CD4-positive, alpha-beta T cell treated with Interleukin-4 for 1 hour (primary cell): ENCODE measurements at places on chromosomes 5 and 9.

DNA sequence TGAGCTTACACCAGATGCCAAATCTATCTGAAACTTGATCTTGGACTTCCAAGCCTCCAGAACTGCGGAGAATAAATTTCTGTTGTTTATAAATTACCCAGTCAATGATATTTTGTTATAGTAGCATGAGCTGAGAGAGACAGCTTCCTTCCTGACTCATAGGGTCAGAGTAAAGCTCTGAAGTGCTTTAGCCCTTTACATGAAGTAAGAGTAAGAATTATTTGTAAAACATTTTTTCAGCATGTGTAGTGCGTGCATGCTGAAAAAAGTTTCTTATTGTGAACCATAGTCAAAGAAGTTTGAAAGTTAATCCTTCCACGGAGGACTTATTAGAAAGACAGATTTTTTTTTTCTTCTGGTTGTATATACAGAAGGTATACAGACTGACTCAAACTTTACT is 172.4 kb downstream of the DMRT2 start:
- DNase-seq = no peak

DNA sequence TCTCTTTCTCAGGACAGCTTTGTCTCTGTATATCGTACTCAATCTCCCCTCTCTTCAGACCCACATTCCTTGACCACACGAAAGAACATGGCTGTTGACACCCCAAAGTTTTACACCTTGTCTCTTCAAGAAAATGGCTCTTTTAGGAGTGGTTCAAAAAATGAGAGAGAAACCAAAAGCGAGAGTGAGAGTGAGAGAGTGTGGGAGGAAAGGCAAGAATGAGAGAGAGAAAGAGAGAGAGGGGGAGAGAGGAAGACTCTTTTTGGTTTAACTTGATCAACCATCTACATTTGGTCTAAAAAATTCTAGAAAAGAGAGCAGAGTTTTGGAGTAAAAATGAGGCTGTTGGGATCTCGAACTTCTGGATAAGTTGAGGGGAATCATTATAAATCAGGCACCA is 581.8 kb upstream of the WWC1 start:
- DNase-seq = no peak

GRCh38 chr5:68077349-68077894 is 138.1 kb upstream of the PIK3R1 start:
- no peak for DNase-seq

- DNase-seq = no peak
Observed at GRCh38 chr5:40630126-40630525, 49.6 kb upstream of the PTGER4 start.

DNA sequence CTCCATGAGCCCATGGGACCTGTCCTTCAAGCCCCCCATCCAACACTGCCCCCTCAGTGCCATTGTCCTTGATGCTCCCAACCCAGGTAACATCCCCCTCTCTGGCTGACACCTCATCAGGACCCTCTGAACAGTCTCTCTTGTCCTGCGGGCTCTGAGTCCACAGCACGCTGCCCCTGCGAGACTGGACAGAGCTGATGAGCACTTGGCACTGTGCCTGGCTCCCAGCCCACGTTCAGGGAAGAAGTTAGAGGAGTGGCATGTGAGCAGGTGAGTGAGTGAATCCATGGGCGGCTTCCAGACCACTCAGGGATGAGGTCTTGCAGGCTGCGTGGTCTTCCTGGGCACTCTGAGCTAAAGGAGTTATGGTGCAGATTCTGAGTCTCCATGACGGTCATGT is 70.7 kb downstream of the PAX5 start:
- no peak for DNase-seq

GRCh38 chr5:115487168-115487567 is 57.4 kb downstream of the FEM1C start:
- DNase-seq = no peak

- DNase-seq = no peak
Observed at GRCh38 chr5:35903631-35904203, 34.7 kb downstream of the CAPSL start.

GRCh38 chr9:136765041-136765440 is 723 bp upstream of the LCN15 start:
- no peak for DNase-seq

- DNase-seq = no peak
Observed at GRCh38 chr5:32642276-32643002, 57.1 kb downstream of the SUB1 start.

DNA sequence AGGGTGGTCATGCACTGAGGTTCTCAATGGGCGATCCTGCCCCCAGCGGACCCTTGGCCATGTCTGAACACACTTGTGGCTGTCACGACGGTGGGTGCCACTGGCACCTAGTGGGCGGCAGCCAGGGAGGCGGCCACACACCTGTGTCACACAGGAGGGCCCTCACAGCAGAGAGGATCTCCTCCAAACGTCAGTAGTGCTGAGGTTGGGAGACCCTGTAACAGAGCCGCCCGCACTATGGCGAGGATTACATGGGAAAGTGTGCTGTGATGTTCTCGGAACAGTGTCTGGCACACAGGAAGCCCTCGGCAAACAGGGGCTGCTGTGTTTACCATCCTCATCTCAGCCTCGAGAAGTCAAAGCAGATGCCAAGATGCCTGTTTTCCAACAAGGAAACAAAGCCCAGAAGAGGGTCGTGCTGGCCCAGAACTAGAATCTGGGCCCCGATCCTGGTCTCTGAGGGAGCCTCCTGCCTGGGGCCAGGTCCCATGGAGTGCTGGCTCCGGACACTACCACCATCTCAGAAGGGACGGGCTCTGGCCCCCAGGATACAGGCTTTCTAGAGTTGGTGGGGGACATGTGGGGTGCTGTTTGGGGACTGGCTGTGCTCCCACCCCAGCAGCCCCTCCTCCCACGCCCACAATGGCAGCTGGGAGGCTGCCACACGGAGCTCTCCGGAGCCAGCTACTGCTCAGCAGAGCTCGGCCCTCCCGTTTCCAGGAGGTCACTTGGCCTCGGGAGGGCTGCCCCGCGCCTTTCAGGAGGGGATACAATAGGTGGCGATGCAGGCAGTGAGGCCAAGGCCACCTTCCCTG is 48.2 kb downstream of the DBH start:
- peak; percentile 16 for DNase-seq

GRCh38 chr5:44875661-44876605 is 67.2 kb downstream of the MRPS30 start:
- DNase-seq = peak; percentile 8

GRCh38 chr9:35829084-35829763 is at the start of gene TMEM8B:
TSS of gene TMEM8B (plus strand) at chr9:35829228. CDS start at chr9:35829448, 220 bp downstream.
- peak; percentile 93 for DNase-seq

- no peak for DNase-seq
Observed at GRCh38 chr5:90017239-90017638, 392.3 kb downstream of the CETN3 start.

GRCh38 chr5:73603998-73604397 is 22.0 kb upstream of the ARHGEF28 start:
- DNase-seq = no peak

GRCh38 chr5:32645246-32645645 is 59.9 kb downstream of the SUB1 start:
- no peak for DNase-seq

- no peak for DNase-seq
Observed at GRCh38 chr5:133763744-133764143, 151.4 kb upstream of the FSTL4 start.

DNA sequence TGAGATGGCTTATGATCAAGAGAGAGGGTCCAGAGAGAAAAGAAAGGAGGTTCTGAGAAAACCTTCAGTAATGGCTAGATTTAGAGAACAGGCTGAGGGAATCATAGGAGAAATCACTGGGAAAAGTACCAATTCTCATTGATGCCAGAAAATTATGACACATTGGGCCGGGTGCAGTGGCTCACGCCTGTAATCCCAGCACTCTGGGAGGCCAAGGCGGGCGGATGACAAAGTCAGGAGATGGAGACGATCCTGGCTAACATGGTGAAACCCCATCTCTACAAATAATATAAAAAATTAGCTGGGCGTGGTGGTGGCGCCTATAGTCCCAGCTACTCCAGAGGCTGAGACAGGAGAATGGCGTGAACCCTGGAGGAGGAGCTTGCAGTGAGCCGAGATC is 29.5 kb upstream of the PLIN2 start:
- no peak for DNase-seq

DNA sequence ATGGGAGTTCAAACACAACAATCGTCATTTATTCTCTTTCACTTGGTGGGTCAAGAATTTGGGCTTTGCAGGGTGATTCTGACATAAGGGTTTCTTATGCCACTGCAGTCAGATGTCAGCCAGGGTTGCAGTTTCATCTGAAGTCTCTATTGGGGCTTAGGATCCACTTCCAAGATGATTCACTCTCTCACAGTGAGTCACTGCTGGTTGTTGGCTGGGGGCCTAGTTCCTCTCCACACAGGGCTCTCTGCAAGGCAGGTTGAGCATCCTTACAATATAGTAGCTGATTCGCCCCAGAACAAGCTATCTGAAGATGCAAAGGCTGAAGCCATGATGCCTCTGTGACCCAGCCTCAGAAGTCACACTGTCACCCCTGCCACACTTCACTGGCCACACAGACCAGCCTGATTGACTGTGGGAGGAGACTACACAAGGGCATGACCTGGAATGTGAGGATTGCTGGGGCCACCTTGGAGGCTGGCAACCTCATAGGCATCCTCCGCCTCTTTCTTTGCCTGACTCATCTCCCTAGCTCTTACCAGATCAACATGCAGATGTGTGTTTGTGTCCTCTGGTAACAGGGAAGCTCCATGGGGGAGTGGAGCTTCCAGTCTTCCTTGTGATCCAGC is 4.5 kb upstream of the CARD19 start:
- no peak for DNase-seq

DNA sequence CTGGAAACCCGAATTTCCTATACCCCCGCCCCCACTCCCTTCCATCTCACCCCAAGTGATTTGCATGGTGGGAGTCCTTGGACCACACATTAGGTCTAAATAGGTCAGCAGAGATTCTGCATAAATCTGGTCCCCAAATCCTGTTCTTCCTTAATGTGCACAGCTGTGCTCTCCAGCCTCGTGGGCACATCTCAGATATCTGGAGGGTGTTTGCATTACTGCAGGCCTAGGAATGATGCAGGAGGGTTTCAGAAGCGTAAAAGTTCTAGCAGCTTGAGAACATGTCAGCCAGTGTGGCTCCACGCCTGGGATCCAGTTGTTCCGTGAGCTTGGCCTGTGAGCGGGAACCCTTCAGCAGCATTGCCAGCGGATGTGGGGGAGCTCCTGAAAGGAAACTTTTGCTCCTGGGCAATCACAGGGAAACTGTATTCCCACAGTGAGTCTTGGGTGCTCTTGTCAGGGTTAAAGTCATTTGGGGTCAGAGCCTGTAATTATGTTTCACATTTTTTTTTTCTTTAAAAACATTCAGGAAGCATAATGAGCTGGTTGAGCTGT is 12.9 kb downstream of the ARHGAP26 start:
- no peak for DNase-seq

GRCh38 chr5:36795366-36795765 is 81.2 kb upstream of the NIPBL start:
- DNase-seq = no peak

GRCh38 chr5:43482490-43483297 is 971 bp downstream of the TMEM267 start:
- DNase-seq = no peak

- DNase-seq = no peak
Observed at GRCh38 chr9:8733131-8733954, 933.8 kb upstream of the DMAC1 start.

GRCh38 chr5:67187006-67187715 is 9.4 kb downstream of the CD180 start:
- no peak for DNase-seq

- DNase-seq = no peak
Observed at GRCh38 chr5:90675222-90675621, 116.6 kb downstream of the ADGRV1 start.

GRCh38 chr5:148965511-148966265 is 97.2 kb downstream of the SH3TC2 start:
- no peak for DNase-seq

DNA sequence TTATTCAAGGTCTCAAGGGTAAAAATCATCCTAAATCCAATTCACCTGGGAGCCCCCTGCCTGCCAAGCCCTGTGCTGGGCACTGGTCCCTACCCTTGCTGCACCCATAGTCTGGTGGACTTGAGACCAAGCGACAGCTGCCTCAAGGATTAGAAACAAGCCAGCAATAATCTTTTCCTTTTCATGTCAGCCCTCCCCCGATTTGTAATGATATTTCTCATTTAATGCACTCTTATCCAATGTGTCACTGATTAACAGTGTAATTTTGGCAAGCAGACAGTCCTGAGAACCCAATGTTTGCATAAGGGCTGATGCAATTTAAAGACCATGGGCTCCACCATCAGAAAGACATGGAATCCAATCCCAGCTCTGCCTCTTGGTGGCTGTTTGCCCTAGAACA is 108.9 kb downstream of the ACTL7B start:
- DNase-seq = no peak

DNA sequence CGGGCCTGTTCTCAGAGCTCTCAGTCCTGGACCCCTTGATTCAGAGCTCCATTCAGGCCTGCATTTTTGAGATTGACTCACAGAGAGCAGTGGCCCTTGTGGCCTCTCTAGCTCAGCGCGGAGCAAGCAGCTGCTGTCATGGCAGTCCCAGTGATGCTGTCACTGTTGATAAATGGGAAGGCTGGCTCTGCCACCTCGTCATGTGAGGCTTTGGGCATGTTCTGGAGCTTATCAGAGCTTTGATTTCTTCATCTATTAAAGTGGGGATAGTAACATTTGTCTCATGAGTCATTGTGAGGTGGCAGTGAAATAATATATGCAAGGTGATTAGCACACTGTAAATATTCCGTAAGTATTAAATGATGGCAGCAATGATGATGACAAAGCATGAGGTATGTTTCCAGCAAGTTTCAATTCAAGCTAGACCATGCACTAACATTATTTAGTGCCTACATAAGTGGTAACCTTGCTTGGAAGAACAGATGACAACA is 126.4 kb upstream of the CXCL14 start:
- no peak for DNase-seq

DNA sequence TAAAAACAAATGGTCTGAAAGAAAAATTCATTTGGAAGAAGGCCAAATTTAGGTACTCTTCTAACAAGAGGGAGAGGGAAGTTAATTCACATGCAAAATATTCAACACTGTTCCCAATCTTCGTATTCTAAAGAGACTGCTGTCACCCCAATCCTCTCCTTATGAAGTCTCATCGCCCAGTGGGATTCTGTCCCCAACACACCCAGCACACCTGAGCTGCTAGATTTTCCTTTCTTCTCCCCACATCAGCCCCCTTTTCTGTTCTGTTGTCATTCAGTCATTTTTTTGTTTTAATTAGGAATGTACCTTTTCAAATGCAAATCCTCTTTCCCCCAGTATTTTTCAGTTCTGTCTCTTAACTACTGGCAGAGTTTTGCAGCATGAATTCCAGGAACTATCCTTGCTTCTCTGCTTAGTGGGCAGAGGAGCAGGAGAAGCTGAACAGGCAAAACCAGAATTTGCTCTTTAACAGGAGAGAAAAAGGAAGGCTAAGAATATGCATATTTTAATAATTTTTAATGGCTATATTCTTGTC is 366.9 kb downstream of the MAN2A1 start:
- DNase-seq = no peak

GRCh38 chr9:77176686-77177142 is 620 bp upstream of the VPS13A start:
- no peak for DNase-seq

GRCh38 chr5:149424371-149425315 is 45.6 kb upstream of the IL17B start:
- no peak for DNase-seq
